Activated CD8-positive, alpha-beta memory T cell treated with anti-CD3 and anti-CD28 coated beads for 1 hour (primary cell): ENCODE measurements at places on chromosomes 3 and 15.

- DNase-seq = no peak
Measured at GRCh38 chr3:120689395-120689794, 7.4 kb upstream of the HGD start.

- DNase-seq = peak; percentile 28
Measured at GRCh38 chr3:108127301-108127988, 36.6 kb upstream of the CD47 start.

DNA sequence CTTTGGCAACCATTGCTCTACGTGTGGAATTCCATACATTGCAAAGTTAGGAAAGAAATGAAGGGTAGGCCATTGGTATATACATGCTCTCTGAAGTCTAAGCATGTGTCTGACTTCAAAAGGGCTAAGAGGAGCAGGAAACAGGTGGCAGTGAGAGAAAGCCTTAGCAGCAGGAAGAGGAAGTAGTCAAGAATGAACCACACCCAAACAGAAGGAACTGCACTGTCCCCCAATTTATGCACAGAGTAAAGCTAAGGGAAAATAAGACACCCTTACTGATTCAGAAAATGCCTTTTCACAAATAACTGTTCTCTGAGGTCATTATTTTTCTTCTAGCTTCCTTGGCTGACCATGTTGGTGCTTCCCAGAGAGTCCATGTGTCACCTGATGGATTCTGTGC, 575.4 kb downstream of the NTRK3 start:
- no peak for DNase-seq

DNA sequence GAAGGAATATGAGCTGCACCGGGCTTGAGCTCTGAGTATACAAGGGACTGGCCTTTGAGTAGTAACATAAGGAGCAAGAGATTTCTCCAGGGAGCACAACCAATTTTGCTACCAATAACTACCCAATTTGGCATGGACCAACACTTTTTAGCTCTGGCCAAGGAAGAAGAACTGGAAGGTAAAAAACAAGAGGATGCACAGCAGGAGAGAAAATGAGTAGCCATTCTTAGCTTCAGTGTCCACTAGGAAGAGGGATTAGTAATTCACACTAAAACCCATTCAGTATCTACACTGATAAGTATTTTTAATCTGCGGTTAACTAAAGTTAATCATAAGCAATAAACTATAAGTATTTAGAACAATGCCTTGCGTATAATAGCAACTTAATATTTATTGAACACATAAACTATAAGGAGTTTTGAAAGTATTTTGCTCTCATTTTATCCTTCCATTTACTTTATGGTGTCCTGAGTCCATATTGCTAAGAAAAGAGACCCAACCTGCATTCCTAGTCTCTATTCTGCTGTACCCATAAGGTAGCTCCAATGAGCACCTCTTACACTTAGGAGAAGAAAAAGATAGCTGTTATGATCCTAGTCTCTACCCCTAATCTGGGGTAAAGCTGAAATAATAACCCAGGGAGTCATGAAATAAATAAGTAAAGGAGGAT, 268.9 kb downstream of the IGSF11 start:
- DNase-seq = no peak

GRCh38 chr15:43948691-43949325, 122.0 kb downstream of the WDR76 start:
- no peak for DNase-seq

DNA sequence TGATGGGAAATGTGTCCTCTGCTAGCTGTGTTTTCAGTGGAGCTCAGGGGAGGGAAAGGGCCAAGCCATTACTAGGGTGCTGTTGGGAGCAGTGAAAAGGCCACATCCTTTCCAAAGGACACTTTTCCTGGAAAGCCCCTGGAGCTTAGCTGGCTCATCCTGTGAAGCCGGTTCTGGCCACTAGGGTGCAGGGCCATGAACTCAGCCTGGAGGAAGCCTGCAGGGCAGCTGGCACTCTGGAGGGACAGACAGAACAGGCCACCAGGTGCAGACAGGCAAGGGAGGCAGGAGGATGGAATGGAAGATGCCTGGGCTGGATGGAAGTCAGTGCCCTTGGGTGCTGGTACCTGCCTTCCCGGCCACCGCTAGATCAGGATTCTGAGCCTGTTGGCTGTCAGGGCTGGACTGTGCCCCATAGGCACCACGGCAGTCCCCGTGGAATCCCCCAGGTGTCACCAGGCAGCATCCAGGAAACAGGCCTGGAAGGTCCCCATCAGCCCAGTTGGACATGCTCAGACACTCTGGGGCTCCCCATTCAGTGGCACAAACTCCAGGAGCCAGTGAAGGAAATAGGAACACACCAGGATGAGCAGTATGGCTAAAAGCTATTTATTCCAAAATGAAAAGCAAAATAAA, 76.2 kb upstream of the C2CD4B start:
- no peak for DNase-seq

- peak; percentile 14 for DNase-seq
Measured at GRCh38 chr3:112333002-112333380, at the start of gene CD200. CD200 (plus strand) TSS chr3:112333156; CDS start chr3:112333213, 57 bp downstream.

DNA sequence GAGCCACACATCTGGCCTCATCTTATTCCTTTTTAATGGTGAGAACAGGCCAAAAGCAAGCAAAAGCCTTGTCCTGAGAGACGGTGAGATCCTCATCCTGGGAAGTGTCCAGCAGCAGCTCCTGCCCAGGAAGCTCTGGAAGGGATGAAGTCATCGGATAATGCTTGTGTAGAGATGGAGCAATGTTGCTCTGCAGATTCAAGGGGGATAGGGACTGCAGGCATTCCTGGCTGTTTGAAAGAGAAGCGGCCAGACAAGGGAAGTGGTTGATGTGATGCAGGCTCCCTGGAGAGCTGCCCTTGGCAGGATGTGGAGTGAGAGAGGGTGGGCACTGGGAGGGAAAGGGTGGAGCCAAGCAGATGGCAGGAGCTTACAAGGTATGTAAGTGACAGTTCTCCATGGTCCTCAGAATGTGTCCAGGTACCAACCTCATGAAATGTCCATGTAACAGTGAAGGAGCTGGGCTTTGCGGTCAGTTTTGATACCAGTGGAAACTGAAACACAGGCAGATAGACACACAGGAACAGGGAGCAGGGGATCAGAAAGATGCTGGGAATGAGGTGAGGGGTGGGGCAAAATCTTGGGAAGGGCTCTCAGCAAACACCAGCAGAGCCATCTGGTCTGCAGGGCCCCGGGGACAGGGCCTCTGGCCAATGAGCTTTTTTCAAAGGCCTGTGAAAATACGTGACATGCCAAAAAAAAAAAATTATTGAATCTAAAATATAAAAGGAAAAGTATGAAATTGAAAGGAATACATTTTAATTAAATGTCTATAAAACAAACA, 32.2 kb upstream of the LACTB start:
- DNase-seq = no peak

DNA sequence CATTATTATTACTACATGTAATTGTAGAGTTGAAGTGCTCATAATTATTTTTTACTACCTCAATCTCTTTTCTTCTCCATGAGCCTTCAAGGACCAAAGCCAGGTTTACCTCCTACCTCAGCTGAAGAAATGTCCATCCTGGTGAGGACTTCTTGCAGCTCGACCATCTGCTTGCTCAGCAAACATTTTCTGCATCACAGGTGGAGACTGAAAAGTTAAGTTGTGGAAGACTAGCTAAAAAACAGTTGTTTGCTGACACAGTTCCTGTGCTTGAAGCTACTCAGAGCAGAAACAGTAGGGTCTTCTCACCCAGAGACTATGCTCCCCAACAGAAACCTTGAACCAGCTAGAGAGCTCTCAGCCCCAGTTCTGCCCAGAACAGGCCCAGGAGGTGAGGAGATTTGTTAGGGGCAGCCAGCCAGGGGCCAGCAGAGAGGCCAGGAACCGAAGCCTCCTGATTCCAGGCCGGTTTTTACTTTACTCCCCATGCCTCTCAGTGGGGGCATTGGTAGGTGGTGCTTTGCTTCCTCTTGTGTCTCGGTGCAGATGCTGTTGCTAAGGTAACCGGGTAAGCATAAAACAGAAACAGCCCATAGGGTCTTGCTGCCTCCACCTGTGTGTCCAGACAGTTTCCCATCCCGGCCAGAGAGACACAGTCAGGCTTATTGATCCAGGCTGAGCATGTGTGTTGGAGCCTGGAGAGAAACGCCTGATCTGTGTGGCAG, 54.9 kb downstream of the CCNL1 start:
- DNase-seq = no peak
